GM13976 (cell line): ENCODE measurements at places on chromosomes 4 and X.
A peak's percentile ranks its signal among the peaks of the same experiment; 100 is the strongest.

DNA sequence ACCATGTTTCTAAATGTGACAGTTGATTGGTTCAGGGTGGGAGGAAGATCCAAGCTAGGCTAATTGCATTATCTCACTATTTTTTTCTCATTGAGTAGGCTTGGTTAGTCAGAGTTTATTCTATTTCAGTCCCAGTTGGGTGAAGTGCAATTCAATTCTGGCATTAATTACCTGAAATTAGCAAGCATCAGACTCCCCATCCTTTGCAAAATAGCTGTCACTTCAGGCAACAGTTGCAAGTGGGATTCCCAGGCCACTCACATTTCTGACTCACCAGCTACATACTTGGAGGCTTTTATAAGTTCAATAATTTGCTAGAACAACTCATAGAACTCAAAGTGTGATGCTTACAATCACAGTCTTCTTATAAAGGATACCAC is 155.8 kb upstream of the HAND2 start:
- no peak for DNase-seq

- no peak for DNase-seq
Measured at GRCh38 chr4:76278583-76278982, 27.1 kb downstream of the FAM47E start.

GRCh38 chrX:8939322-8939721 is 94.6 kb downstream of the FAM9B start:
- no peak for DNase-seq

DNA sequence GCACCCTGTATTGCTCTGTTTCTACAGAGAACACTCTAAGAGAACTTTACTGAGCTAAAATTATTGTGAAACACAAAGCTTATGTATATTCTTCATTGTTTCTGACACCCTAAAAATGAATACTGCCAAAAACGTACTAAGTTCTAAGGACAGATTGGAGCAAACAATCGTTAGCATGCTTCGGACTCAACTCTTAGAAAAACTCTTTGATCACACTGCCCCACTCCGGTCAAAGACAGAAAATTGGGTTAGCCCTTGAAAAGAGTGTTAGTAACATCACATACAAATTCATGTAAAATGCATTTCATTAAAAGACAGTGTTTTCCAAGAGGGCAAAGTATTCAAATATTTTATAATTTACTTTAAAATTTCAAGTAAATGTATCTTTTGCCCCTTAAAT is 177.4 kb downstream of the DCHS2 start:
- no peak for DNase-seq

DNA sequence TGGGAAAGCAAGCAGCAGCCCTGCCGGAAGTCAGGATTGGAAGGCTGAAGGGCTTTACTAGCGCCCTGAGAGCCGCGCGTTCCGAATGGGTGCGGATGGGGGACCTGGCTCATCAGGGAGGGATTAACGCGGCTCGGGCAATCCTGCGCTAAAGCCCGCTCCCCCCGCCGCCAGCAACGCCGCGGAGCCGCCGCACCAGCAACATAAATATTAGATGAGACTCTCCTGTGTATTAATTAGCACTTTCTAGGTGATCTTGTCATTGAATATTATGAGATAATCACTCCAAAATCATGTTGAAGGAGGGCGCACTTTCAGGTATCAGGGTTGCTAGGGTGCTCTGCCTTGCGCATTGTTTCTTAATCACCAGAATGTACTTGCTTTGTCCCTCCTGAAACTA is 357.2 kb upstream of the FAM241A start:
- DNase-seq = no peak

GRCh38 chr4:1474126-1475090 is 68.2 kb upstream of the NKX1-1 start:
- no peak for DNase-seq

GRCh38 chr4:83219344-83220331 is 65.0 kb downstream of the COQ2 start:
- no peak for DNase-seq

GRCh38 chr4:159071178-159071968 is 31.5 kb upstream of the RAPGEF2 start:
- no peak for DNase-seq

DNA sequence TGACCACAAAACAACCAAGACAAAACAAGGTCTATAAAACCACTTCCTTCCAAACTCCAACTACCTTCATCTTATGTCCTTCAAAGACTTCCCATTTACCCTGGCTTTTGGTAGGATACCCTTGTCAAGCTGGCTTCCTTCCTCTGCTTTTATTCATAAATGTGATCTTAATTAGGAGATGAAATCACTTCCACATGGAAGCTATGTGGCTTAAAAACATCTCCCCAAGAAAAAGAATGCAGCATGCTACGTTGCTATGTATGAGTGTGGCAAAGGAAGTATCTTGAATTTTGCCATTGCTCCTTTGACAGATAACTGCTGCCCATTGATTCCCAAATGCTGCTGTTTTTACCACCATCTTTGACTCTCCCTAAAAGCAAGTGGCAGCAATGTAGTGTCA is 46.4 kb upstream of the VEGFD start:
- no peak for DNase-seq

- peak; percentile 47 for DNase-seq
Measured at GRCh38 chrX:104113222-104113965, 1.1 kb downstream of the ZCCHC18 start.

DNA sequence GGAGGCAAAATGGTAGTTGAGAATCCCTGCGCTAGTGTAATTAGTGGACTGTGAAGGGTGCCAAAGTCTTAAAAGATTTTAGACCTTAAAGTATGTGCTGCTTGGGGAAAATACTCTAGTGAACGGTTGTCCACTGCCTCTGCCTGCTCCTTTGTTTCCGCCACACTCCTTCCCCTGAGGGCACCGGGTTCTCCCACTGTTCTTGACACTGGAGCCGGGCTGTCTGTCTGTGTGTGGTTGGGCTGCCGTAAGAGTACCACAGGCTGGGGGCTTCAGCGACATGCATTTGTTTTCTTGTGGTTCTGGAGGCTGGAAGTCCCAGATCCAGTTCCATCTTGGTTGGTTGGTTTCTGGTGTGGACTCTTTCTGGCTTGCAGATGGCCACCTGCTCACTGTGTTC is 76.2 kb downstream of the CLDN34 start:
- no peak for DNase-seq

DNA sequence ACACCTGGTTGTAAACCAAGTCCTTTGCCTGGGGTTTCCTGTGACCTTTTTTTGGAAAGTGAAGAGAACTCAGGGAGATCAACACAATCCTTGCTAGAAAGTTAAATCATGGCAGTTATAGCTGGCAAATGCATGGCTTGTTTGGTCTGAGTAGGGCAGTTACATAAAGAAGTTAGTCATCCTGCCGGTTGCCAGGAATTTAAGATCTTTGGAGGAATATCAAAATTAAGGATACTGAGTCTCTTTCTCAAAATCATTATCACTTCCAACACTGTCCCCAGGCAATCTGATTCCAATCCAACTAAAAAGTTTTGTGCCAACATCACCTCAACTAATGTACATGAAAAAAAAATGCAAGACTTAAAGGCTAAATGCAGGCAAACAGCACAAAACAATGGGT is 40.3 kb downstream of the C4orf54 start:
- no peak for DNase-seq

GRCh38 chrX:137563681-137564651 is 2.0 kb upstream of the ZIC3 start:
- no peak for DNase-seq

DNA sequence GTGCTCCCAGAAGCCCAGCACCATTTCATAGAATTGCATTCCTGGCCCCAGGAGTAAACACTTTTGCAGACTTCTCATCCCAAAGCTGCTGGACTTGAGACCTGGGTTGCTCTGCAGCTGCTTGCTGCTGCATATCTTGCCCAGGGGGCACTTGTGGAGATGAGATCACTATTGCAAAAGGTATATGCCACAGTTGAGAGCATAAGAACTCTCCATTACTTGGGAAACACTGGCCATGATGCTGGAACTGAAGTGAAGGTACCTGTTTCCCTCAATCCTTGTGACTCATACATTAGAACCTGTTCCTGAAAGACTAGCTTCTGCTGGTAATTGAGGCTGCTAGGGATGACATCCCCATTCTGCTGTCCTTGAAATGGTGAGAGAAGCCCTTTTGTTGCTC is 43.1 kb upstream of the WDR1 start:
- DNase-seq = no peak

DNA sequence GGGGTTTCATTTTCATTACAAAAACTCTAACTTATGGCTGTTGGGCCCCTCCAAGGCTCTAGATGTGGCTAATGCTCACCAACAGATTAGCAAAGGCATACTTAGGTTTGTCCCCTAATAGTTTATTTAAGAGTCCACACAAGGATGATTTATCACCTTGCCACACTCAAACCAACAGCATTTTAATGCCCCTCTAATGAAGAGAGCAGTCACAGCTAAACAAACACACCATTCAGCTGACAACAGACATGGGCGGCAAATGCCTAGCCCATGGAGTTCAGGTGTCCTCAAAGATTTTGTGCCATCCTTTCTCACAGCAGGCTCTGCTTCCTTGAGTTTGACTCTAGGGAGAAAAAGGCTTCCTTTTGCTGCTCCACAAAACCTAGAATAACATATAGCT is 61.8 kb upstream of the CITED1 start:
- DNase-seq = no peak

DNA sequence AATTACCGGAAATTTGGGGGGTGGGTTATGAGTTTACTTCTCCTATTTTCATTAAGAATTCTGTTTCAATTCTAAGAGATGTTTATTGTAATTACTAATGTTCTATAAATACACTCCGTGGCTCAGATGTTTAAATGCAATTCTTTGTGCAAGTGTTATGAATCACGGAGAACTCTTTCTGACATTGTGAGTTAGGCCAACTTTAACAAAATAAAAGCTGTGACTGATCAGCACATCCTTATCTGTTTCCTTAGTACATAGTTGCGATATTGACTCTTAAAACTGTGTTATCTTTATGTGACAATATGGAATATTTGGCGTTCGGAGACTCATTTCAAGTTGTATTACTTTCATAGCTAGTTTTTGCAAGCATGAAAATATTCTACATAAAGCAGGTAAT is 902 bp downstream of the KLHL4 start:
- DNase-seq = no peak

- no peak for DNase-seq
Measured at GRCh38 chr4:33709247-33709646, 2535.1 kb downstream of the ARAP2 start.

GRCh38 chrX:124239911-124240310 is 92.5 kb upstream of the TEX13D start:
- DNase-seq = peak; percentile 15

DNA sequence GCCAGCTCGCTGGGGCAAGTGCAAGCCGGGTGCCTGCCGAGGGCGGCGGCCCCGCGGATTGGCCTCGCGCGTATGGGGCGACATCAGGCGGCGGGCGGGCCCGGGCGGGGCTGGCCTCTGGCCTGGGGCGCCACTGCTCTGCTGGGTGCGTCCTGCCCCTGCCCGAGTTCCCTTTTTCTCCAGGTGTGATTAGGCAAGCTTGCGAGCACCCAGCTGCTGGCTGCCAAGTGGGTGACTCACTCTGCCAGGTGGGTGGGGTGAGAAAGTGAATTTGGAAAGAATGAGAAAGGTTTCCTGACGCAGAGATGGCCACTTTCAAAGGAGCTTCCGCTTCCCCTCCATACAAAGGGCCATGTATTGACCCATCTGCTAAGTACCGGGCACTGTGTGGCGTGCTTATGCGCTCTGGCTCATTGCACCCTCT is 32.5 kb downstream of the FGFBP1 start:
- DNase-seq = no peak

GRCh38 chr4:101039367-101039766 is 308.0 kb downstream of the PPP3CA start:
- DNase-seq = no peak

DNA sequence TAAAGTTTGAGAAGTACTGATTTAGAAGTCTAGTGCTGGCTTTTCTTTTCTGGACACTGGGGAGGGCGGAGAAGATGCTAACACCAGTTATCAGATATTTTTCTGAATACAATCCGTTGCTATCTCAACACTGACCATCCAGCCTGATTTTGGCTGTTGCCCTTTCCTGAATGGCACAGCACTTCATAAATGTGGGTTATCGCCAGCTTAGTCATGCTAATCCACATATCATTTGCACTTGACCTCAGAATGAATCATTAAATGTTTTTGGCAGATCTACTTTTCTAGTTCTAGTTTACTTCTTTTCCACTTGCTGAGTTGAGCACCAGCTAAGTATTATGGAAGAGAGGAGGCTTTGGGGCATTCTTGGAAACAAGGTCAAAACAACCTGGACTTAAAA is 60.8 kb upstream of the ESX1 start:
- no peak for DNase-seq

DNA sequence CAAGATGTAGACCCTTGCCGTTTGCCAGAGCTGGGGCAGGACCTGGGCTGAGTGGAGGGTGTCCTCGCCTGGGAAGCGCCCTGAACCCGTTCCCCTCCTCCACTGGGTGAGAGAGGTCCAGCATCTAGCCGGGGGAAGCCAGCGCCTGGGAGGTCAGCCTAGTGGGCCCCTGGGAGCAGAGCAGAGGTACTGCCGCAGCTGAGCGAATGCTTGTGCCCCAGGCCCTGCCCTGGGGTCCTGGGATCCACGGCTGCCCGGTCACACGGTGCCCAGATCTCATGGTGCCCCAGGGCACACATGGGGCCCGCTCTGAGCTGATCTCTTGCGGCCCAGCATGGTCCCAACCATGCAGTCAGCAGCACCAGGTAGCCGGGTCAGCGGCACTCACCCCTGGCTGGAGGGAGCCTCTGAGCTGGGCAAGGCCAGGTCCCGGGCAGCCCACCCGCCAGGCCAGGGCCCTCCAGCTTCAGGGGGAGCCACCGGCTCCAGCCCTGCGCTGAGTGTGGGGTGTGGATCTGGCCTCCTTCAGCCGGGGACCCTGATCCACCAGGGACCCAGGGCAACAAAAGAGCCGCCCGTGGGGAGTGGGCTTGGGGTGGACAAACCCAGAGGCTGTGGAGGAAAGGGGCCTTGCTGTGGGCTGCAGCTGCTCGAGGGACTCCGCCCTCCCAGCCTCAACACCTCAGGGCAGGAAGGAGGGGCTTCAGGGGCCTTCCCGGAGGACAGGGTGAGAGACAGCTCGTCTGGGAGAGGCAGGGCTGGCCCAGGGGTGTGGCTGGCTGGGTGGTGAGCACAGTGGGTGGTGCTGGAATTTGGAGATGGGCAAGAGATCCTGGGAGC is 4.1 kb upstream of the CPLX1 start:
- no peak for DNase-seq

DNA sequence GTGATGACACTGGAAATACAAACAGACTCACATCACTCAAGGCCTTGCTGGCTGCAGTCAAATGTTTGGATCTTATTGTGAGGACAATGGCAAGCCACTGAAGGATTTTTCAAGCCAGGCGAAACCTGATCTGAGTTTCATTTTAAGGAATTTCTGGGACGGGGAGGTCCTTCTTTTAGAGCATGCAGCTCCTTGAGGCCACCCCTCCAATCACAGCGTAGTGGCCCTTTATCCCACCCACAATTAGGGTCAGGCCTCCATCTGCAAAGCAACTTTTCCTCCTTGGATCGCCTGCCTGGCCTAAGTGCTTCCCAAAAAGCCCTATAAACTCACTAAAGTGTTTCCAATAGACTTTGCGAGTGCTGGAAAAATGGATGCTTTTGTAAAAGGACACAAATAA is 115.5 kb downstream of the EFHC2 start:
- no peak for DNase-seq

DNA sequence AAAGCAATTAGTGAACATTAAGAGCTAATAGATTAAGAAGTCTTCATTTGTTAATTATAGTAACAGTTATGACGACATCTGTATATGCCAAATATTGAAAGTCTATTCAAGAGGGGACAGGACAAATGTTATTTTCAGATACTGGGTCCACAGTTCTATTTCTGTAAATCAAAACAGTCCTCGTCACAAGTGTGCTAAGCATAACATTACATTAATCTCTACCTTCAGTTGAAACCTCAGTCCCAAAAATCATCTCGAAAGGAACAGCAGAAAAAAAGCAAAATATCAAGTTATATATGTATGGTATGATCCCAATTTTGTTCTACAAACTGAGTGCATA is 70.3 kb downstream of the APBB2 start:
- DNase-seq = no peak
